ENCODE measurements at places on chromosomes 13 and 19.

DNA sequence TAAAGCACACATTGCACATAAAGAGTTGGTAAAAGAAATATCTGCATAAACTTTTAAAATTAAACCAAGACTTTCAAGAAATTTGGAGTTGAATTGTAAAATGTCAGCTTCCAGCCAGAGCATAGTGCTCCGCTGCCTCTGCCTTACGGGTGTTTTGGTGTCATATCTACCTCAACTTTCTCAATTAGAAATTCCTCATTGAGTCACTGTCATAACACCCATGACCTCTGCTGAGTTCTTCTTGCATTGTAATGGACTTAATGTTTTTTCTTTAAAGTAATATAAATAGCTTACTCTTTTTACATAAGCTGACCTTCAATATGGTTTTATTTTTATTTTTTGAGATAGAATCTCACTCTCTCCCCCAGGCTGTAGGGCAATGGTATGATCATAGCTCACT is 551.0 kb upstream of the NBEA start:
- DNase-seq = no peak

DNA sequence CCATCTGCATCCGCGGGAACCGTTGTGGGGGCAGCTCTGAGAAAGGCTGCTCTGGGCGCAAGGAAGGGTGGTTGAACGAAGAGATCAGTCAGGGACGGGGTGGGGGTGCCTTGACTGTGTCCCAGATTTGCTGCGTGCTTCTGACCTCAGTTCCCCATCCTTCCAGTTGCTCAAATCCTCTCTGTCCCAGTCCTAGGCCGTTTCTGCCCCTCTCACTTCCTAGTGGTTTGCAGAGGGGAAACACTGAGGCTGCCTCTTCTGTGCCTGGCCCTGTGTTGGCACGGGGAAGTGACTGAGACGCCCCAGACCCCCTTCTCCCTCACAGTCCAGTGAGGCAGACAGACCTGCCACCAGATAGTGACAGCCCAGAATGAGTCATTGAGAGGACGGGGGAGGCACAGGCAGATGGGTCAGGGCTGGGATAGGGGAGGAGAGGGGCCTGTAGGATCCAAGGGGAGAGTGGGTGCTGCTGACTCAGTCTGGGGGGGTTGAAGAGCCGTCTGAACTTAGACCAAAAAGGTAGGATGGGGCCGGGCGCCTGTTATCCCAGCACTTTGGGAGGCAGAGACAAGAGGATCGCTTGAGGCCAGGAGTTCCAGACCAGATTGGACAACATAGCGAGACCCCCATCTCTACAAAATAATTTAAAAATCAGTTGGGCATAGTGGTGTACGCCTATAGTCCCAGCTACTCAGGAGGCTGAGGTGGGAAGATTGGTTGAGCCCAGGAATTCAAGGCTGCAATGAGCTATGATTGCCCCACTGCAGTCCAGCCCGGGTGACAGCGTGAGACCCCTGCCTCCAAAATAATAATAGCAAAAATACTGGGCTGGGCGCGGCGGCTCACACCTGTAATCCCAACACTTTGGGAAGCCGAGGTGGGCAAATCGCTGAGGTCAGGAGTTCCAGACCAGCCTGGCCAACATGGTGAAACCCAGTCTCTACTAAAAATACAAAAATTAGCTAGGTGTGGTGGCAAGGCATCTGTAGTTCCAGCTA is 26.5 kb downstream of the NUMBL start:
- DNase-seq = no peak

DNA sequence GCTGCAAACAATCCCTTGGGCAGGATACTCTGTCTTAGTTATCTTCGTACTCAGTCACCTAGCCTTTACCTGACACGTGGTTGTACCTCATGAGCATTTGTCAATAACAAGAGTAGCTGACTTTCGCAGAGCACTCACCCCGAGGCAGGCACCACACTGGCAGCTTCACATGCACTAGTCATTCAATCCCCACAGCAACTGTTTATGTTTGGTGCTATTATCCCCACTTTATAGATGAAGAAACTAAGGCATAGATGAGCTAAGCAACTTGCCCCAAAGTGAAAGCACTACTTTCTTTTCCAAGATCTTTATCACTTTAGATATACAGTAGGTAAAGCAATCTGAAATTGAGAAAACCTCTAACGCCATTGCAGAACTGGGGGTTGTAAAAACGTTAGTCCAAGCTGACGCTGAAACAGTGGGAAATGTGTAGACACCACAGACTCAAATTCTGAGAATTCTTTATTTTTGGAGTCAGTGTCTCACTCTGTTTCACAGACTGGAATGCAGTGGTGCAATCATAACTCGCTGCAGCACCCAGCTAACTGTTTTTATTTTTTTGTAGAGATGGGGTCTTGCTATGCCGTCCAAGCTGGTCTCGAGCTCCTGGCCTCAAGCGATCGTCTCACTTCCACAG is 446.0 kb downstream of the FOXO1 start:
- DNase-seq = no peak

DNA sequence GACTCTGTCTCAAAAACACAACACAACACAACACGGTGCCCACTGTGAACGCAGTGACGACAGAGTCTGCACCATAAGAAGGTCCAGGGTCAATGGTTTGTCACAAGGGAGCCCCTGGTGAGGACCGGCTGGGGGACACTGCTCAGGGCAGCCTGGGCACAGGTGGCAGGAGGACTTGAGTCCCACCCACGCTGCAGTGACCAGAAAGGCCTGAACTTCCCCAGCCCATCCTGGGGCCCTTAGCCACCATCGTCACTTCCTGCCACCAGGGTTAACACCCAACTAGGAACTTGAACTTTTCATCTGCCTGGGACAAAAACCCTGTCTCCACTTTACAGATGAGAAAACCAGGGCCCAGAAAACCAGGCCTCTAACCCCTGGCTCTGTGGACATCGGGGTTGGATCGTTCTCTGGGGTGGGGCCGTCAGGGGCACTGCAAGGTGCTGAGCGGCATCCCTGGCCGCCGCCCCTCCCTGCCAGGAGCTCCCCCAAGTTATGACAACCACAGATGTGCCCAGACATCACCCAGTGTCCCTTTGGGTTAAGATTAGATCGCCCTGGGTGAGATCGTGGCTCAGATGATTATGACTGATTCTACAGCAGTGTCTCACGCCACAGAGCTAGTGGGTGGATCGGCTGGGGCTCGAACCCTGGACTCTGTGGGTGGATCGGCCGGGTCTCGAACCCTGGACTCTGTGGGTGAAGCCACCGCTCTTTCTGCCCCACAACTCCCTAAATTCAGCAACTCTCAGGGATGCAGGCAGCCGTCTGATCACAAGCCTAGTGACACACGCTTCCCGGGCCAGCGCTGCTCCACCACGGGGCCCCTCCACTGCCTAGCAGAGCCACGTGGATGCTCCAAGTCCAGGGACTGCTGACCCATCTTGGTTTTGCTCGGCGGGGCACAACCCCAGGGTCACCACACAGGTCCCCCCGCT is 14.0 kb downstream of the MOB3A start:
- no peak for DNase-seq

- DNase-seq = no peak
Observed at GRCh38 chr13:38303816-38304320, 45.8 kb upstream of the UFM1 start.

GRCh38 chr13:24251525-24251924 is 57.9 kb upstream of the C1QTNF9 start:
- DNase-seq = no peak

- DNase-seq = no peak
Observed at GRCh38 chr19:39413272-39413910, 922 bp downstream of the PLEKHG2 start.

DNA sequence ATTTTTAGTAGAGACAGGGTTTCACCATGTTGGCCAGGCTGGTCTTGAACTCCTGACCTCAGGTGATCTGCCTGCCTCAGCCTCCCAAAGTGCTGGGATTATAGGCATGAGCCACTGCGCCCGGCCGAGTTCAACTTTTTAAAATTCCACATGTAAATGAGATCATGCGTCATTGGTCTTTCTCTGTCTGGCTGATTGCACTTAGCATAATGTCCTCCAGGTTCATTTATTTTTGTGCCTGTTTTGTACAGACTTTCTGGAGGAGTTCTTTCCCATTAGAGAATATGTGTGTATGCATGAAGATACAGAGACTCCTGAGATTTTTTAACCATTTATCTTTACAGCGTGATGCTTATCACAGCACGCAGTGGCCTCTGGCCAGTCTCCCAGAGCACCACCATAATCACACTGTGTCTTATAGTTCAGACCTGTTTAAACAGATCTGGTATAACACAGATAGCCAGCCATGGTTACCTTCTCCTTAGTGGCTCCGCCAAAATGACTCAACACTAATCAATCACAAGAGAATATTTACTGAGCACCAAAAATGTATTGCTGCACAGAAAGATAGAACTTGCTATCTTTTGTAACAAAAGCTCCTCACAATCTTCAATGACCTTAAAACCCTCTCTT is 11.4 kb upstream of the STARD13 start:
- DNase-seq = no peak

DNA sequence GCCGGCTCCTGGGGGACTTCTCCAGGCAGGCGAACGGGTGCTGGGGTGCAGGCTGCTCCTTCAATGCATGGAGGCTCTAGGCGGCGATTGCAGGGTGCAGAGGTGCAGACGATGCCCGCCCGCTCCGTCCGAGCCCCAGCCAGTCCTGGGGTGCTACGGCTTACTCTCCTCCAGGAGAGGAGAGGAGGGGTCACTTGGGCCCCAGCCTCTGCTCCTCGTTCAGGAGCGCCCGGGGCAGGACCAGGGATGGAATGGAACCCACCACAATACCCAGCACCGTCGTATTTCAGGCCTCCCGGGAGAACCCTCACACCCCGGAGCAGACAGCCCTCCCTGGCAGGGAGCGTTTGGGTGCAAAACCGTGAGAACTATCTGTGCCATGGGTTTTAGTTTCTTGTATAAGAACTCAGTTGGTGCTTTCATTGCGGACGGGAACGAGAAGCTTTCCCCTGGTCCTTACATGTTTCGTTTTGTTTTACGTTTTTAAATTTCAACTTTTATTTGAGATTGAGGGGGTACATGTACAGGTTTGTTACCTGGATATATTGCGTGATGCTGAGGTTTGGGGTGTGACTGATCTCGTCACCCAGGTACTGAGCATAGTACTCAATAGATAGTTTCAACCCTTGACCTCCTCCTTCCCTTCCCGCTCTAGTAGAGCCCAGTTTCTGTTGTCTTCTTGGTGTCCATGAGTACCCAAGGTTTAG is 46.8 kb downstream of the ARHGEF18 start:
- DNase-seq = no peak

DNA sequence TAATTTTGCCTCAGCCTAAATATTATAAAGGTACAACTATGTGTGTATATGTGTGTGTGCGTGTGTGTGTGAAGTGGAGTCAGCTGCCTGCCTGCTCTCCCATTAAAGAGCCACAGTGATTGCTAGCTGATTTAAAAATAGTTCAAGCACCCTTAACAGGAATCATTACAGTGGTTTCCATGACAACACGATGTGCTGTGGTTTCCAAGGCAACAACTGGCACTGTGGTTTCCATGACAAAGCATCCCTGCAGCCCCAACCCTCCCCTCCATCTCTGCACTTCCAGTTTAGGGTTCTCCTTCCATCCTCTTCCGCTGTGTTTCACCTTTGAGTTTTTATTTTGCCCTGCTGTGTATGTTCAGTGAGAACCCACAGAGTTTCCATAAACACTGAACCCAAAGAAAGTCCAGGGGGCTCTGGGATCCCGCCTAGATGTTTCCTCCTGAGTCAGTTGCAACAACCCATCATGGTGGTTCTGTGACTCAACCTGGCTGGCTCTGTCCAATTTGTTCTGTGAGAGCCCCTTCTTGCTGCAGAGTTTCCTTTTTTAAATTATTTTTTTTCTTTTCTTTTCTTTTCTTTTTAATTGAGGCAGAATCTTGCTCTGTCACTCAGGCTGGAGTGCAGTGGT is 7.1 kb upstream of the PNMA8A start:
- no peak for DNase-seq

DNA sequence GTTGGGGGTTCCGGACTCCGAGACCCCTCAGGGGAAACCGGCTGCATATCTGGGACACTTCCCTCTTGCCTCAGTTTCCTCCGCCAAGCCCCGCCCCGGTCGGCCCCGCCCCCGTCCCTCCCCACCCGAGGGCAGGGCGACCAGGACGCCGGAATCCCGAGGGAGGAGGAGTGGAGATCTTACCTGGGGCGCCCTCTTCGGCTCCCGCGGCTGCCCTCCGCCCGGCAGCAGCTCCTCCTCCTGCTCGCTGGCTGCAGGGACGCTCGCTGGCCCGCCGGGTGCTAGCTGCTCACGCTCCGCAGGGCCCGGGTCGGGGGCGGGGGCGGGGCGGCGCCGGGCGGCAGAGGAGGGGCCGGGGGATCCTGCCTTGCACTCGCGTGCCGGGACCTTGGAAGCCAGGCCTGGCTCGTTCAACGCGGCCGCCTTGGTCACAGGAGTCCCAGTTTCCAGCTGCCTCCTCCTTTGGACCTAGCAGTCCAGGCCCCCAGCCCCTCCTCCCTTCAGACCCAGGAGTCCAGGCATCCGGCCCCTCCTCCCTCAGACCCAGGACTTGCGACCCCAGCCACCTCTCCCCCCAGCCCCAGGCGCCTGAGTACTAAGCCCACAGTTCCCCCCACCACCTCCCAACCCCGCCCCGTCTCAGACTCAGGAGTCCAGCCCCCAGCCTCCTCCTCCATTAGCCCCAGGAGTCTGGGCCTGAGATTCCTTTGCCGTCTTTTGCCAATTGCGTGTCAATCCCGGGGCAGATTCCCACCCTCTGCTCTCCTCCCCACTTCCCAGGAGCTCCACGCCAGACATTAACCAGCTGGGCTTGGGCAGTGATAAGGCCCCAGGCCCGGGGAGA is at the start of gene NTF4:
Gene NTF4 (minus strand): TSS at position 51 of the 844 bp plus-strand sequence. CDS start 2,821 bp downstream, outside the sequence.
- DNase-seq = no peak

DNA sequence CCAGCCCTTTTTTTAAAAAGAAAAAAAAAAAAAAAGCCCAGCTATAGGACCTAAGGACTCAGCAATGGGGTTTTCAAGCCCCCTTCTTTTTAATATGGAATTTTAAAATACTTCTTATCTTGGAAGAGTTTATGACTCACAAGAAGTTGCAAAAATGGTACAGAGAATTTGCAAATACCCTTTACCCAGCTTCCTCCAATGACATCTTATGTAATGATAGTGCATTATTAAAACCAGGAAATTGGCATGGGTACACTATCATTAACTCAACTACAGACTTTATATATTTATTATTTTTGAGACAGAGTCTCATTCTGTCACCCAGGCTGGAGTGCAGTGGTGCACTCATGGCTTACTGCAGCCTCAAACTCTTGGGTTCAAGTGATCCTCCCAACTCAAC is 16.1 kb downstream of the TMEM38A start:
- DNase-seq = no peak

DNA sequence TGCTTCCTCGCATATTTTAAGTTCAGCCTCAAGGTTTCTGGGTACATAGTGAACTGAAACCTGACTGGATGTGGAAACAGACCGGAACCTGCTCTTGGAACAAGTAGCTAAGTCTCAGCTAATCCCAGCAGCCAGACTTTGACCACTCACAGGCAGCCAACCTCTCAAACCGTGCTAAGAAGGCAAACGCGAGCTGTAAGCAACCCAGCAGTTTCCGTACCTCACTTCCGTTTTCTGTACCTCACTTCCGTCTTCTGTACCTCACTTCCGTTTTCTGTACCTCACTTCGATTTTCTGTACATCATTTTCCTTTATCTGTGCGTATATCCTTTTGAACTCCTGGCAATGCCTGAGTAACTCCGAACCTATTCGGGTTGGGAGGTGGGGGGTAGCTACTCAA is 96.8 kb downstream of the SUCLA2 start:
- DNase-seq = no peak
